ENCODE measurements at places on chromosomes 12 and 14.

GRCh38 chr12:57176846-57177245, 29.4 kb upstream of the LRP1-AS start:
- DNase-seq, result no peak

DNA sequence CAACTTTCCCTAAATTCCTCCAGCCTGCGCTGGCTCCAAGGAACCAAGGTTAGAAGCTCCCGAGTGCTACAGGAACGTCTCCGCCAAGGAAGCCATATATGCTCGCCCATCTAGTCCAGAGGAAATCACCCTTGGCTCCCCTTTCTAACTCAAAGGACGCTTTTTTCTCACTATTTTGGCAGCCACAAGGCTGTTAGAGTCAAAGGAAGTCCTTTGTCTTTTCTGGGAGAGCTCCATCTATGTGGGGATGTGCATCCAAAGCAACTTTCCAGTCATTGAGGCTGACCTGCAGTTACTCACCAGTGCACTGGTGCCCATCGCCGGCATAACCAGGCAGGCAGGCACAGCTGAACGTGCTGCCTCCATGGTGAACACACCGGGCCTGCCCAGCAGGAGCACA, 37.6 kb downstream of the RTRAF start:
- no peak for DNase-seq

- DNase-seq, result no peak
Observed at GRCh38 chr14:59310633-59311032, 122.2 kb downstream of the DAAM1 start.

GRCh38 chr14:22803687-22803974, 11.6 kb downstream of the SLC7A7 start:
- no peak for DNase-seq

DNA sequence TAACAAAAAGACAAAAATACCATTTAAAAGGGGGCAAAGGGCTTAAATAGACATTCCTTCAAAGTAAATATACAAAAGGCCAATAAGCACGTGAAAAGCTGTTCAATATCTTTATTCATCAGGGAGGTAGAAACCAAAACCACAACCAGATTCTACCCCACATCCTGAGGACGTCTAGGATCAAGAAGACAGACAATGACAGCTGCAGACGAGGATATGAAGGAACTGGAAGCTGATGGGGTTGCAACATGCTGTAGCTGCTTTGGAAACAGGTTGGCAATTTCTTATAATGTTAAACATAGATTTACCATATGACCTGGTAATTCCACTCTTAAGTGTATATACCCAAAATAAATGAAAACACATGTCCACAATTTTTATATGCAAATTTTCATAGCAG, 85.1 kb upstream of the C14orf180 start:
- DNase-seq, result no peak

DNA sequence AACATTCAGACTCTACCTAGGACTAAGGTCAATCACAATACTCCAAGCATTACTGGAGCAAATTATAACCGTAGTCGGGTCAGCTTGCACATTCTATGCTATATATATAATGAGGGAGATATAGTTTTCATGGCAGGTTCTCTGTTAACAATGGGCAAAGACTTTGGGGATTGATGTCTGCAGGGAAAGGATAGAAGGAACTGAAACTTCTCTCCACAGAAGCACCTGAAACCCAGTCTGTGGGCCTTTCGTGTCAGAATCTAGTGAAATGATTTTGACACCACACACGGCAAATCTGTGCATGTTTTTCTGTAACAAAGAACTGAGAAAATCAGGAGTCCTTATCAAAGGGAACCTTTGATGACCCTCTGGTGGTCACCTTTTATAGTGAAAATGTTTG, 847.4 kb downstream of the NRXN3 start:
- DNase-seq, result no peak

GRCh38 chr12:24943947-24944600, 4.8 kb downstream of the BCAT1 start:
- DNase-seq, result no peak
